Frontal cortex (tissue), 4 donors: ENCODE measurements at places on chromosomes 12 and 14.
A peak's percentile ranks its signal among the peaks of the same experiment; 100 is the strongest.

- DNase-seq, result no peak
Measured at GRCh38 chr14:32710731-32711680, 227.7 kb upstream of the NPAS3 start.

- no peak for DNase-seq
Measured at GRCh38 chr14:81006266-81006665, 50.8 kb downstream of the TSHR start.

DNA sequence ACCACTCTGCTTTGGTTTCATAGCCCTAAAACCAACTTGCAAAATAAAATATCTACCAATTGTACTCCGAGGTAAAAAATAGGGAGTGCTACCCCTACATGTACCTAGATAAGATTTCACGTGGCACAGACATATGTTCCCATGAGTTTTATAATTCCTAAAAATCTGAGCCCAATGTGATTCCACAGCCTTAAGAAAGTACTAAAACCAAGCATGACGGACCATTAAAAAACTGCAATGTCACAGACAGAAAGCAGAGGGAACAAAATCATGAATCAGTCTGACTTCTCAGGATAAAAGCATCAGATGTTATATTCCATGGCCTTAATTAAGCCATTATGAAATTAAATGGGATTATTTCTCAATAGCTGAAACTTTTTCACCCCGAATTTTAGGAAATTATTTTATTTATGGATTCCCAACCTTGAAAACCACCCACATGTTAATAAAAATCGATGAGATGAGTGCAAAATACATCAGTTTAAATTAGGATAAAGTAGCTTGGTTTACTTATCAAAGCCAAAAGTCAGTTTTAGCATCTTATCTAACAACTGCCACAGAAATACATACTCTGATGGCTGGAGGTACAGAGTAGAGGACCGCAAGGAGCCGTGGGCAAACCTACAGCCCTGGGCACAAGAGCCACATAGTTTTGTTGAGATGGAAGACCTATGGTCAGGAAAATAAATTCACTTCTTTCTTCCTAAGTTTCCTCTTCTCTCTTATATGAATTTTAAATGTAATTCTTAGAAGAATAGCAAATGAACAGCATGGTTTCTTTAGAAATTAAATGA lies 4.5 kb downstream of the ITPR2 start:
- no peak for DNase-seq

- DNase-seq, result no peak
Measured at GRCh38 chr12:132161036-132161781, 17.0 kb downstream of the NOC4L start.

DNA sequence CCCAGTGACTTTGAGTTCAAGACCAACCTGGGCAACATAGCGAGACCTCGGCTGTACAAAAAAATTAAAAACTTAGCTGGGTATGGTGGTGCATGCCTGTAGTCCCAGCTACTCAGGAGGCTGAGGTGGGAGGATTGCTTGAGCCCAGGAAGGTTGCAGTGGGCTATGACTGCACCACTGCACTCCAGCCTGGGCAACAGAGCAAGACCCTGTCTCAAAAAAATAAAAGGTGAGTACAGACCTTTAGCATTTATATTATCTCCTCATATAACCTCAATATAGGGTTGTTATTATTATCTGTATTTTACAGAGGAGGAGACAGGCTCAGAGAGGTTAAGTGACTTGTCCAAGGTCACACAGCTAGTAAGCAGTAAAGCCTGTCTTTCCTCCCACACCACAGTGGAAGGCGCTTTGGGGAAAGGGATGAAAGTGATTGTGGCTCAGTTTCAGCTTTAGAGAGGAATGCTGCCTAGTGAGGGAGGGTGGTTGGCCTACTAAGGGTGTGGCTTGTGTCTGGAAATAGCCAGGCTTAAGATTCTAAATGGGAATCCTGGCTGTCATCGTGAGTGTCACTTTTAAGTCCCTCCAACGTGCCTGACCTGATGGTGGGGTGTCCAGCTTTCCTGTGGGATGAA lies 7.2 kb downstream of the TPCN1 start:
- DNase-seq, result no peak

DNA sequence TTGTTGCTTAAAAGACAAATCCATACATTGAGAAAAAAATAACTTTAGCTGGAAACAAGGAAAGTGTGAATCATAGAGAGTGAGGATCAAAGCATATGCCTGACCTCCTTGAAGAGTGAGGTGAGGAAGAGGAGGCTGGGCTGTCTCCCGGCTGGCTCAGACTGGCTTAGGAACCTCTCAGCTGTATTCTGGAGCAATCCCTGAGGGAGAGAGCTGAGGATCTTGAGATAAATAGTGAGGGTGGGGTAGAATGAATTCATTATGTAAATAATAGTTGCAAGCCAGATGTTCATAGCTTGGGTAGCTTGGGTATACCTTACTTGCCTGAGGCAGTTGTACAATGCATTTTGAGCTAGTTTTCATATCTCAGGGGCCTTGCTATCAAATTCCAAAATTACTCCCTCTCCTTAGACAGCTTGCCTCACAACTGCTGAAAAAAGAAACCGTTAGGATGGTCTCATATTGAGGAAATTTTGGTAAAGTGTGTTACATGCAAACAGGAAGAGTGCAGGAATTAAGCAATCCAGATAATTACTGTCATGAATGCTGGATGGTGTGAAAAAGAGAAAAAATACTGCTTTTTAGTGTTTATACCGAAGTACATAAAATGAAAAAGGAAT lies 30.5 kb upstream of the SLC15A5 start:
- no peak for DNase-seq

DNA sequence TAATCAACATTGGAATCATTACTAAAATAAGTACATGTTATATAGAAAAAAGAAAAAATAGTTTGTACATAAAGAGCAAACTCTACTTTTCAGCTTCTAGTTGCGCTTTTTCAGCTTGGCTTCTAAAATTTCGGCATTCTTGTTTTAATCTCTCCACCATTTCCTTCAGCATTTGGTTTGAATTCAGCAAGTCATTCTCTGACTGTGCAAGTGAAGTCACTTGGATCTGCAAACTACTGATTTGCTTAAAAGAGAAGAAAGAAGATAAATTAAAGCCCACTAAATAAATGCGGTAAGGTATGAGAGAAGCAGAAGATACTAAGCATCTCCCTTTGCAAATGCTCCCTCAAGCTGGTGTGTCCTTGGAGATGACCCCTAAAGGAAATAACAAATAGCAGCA lies 126.3 kb downstream of the CEP83 start:
- DNase-seq, result no peak

DNA sequence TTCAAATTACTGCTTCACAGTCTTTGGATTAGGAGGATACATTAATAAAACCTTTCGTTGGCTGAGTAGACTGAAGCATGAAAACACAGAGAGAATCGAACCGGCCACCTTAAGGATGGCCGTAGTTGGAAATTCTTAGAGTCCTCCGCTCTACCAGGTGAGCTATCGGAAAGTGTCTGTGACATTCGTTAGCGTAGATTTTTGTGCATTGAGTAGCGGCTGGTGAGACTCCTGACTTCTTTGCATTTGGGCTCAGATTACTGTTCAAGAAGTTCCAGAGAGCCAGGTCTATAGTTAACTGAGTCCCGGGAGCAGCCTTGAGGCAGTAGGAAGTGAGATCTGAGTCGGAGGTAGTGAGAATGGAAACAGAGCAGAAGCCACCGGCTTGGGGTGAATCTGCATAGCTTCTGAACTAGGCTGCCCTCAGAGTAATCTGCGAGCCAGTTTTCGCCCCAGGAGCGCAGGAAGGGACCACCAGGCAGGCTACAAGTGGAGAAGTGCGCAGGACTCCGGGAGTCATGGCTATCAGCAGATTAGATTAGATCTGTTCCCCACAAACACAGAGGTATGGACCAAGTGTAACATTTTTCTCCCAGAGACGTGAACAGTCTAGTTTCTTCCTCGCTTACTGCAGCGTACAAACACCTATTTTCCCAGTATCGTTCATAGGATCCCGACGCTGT lies 11.0 kb downstream of the OR6S1 start:
- DNase-seq, result no peak

GRCh38 chr14:54135804-54136280 lies 179.2 kb upstream of the BMP4 start:
- DNase-seq, result no peak

DNA sequence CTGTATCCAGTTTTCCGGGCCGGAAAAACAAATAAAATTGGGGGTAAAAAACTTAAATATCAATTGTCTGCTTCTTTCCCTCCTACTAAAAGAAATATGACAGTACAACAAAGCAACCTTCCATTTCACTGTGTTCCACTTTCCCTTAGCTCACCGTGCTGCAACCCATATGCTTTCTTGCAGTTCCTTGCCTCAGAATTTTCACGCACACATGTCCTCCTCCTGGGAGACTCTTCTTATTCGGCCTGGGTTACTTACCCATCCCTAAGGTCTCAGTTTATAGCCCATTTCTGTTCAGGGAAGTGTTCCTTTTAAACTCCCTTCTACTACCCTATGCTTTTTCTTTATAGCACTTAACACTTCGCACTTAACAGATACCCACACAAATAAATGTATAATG lies 4.5 kb upstream of the MAGOHB start:
- no peak for DNase-seq

DNA sequence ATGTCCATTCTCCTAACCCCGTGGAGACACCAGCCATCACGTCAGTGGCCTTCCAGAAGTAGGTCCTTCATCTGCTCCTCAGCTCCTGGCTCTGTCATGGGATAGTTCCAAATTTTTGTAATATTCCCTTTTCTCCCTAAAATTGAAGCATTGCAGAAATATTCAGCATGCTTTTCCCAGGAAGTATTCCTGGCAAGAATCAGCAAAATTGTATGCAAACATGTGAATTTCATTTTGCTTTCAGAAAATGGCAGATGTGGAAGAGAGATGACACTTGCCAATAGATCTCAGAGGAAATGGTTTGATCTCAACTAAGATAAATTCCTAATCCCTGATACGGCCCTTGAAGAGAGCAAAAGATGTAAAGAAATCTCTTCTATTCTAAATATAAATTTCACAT lies 298.9 kb downstream of the ITPR2 start:
- DNase-seq, result no peak

- no peak for DNase-seq
Measured at GRCh38 chr14:22540293-22540692, 48.7 kb downstream of the DAD1 start.

- DNase-seq, result no peak
Measured at GRCh38 chr12:104665296-104665695, 208.5 kb downstream of the CHST11 start.

DNA sequence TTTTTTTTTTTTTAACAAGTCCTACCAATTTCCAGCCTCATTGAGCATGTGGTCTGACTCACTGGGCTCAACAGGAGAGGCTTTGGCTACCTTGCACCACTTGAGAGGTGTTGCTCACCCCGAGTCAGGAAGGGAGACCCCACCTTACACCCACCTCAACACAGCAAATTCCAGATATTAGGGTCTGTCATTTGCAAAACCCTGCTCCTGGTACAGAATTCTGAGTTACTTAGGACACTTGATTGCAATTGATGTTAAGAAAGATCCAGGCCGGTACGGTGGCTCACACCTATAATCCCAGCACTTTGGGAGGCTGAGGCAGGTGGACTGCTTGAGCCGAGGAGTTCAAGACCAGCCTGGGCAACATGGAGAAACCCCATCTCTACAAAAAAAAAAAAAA lies 14.1 kb downstream of the DGLUCY start:
- no peak for DNase-seq

DNA sequence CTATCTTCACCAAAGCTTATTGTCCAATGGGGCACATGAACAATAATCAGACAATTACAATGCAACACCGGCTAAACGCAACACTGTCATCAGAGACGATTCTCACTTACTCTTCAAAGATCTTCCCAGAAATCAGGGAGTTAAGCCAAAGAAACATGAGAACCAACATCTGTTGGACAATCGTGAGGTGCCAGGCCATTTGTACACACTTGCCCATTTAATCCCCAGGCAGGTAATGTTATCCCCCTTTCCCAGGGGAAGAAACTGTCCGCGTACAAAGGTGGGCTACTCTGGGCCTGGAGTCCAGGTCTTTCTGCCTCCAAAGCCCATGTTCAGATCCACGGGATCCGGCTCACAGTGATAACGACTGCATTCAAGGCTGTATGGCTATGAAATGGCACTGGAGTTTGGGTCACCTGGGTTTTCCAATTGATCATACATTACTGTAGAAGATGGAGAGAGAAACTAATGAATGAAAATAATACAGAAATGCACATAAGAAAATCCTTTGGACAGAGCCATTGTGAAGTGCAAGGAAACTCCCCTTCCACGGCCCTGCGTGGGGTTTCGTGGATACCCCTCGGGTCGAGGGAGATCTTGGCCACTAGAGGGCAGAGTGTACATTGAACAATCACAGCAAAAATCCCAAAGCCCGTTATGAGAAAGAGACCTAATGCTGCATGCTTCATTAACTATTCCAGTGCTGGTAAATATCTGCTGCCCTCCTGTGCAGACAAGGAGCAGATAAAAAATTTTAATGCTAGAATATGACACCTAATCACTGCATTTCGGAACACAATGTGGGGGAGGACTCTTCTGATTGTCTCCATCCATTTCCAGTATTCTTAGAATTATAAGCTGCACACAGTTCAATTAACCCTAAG lies 111.4 kb downstream of the EGLN3 start:
- peak; percentile 28 for DNase-seq

DNA sequence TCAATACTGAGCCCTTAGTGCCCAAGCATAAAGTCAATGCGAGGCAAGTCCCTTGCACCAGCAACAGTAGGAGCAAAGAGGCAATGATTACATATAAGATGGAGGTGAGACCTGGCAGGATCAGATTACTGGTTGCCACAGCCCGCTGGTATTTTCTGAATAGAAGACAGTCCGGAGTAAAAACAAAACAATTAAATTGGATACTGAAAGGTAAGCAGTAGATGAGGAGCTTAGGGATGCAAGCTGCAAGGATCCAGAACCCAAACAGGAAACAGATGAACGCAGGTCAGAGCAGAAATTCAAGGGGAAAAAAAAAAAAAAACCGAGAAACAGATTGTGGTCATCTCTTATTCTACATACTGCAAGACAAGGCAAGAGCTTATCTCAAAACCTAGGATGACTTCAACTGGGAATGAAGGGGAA lies 119.6 kb downstream of the MED13L start:
- DNase-seq, result no peak

DNA sequence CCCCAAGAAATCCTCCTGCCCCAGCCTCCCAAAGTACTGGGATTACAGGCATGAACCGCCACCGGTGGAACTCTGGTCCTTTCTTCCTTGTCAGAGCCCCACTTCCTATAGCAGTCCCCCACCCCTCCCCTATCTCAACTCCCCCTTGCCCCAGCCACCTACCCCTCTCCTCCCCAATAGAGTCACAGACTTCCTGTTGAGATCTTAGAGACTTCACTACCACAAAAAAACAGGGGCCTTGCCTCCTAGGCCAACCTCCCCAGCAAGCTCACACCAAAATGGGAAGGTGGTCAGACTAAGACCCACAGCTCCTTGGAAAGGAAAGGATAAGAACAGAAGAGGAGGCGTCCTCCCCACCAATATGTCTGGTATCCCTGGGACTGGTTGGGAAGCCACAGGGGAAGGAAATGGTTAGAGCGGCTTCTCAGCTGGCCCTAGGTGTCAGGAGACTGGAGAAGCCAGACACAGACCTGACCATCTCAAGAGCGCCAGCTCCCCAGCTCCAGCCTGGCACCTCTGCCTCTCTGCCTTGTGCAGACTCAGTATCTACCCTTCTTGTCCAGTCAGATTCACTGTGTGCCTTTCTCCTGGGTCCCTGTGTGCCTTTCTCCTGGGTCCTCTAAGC lies 8.5 kb downstream of the ITGB7 start:
- no peak for DNase-seq
